ENCODE measurements at places on chromosomes 6 and 20.

GRCh38 chr20:16014436-16014835 is 558.8 kb downstream of the KIF16B start:
- no peak for DNase-seq

- no peak for DNase-seq
Observed at GRCh38 chr6:109486068-109486467, 3.0 kb upstream of the ZBTB24 start.

- no peak for DNase-seq
Observed at GRCh38 chr6:3264356-3264755, 5.6 kb downstream of the PSMG4 start.

GRCh38 chr6:27972750-27973149 is 15.7 kb downstream of the OR2B6 start:
- DNase-seq: no peak

- DNase-seq: no peak
Observed at GRCh38 chr6:80245043-80245442, 138.6 kb downstream of the BCKDHB start.

- DNase-seq: no peak
Observed at GRCh38 chr6:44249082-44249748, 2.3 kb downstream of the HSP90AB1 start.

DNA sequence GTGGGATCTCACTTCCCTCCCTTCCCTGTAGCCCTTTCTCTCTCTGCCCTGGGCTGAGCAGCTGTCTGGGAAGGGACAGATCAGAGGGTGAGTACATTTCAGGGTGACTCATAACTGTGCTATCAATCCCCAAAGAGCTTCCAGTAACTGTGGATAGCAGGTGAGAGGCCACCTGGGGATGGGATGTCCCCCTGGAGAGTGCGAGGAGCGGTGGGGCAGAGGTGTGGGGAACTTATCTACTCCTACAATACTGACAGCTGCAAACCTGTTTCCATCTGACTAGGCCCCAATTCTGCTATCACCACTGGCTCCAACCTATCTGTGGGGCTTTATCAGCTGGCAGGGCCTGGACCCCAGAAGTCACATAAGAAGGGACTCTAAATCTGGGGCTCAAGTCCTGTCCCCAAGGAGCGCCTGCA is 32.6 kb downstream of the KCNK5 start:
- DNase-seq: no peak

DNA sequence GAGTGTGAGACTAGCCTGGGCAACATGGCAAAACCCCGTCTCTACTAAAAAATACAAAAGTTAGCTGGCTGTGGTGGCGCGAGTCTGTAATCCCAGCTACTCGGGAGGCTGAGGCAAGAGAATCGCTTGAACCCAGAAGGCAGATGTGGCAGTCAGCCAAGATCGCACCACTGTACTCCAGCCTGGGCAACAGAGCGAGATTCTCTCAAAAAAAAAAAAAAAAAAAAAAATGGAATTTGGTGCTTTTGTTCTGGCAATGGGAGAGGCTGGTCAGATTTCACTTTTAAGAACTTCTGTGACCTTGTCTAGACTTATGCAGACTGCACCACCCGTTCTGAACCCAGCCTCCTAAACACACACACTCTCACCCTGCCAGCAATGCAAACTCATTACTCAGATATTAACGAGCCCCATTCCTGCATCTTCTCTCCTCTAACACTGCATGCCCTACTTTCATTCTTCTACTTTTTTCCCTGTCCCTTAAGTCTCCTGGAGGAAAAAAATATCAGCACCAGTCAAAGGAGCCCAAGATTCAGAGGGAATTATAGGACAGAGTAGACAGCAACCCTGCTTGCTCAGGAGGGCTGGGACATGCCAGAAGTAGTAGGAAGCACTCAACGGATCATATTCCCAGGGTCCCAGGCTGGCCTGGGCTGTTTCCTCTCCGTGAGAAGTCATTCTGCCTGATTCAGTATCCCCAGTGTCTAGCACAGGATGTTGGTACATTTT is 4.4 kb downstream of the MOCS1 start:
- no peak for DNase-seq

- peak; percentile 21 for DNase-seq
Observed at GRCh38 chr6:145735356-145736165, at the start of gene EPM2A. TSS of gene EPM2A (minus strand) at chr6:145735520. CDS start at chr6:145735498, 22 bp downstream.

Data from activated T-helper 1 cell treated with anti-CD3 and anti-CD28 coated beads, Interleukin-2, amount 50 U/mL, for 16 hours (primary cell).